ENCODE measurements at places on chromosomes 11 and 22.

- DNase-seq = peak; percentile 53
Observed at GRCh38 chr11:83723999-83724398, 437.8 kb upstream of the CCDC90B start.

DNA sequence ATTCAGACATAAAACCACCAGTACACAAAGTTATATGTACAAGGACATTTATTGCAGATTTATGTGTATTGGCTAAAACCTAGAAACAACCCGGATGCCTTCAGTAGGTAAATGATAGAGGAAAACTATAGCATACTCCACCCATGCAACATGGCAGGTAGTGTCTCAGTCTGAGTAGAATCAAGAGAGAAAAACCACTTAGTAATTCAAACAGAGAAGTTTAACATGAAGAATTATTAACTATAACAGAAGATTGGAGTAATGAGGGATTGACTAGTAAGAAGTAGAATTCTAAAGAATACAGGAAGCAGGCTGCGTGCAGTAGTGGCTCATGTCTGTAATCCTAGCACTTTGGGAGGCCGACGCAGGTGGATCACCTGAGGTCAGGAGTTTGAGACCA is 16.2 kb upstream of the SPTY2D1 start:
- DNase-seq = no peak

GRCh38 chr11:75263944-75264349 is 23.4 kb downstream of the TPBGL start:
- no peak for DNase-seq

DNA sequence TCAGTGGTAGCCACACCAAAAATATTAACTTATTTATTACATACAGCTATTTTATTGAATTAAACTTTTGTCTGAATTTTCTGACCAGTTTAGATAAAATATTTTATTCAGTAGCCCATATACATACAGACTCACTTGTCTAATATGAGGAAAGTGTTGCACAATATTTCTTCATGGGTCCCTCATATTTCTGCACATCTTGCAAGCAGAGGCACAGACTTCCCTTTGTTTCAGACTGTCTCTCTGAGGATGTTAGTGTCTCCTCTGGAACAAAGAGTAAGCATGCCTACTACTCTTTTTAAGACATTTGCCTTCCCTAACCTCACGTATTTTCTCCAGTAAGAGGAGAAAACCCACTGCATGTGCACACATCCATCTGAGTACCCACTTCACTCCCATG is 81.2 kb downstream of the OR5AK2 start:
- DNase-seq = no peak

DNA sequence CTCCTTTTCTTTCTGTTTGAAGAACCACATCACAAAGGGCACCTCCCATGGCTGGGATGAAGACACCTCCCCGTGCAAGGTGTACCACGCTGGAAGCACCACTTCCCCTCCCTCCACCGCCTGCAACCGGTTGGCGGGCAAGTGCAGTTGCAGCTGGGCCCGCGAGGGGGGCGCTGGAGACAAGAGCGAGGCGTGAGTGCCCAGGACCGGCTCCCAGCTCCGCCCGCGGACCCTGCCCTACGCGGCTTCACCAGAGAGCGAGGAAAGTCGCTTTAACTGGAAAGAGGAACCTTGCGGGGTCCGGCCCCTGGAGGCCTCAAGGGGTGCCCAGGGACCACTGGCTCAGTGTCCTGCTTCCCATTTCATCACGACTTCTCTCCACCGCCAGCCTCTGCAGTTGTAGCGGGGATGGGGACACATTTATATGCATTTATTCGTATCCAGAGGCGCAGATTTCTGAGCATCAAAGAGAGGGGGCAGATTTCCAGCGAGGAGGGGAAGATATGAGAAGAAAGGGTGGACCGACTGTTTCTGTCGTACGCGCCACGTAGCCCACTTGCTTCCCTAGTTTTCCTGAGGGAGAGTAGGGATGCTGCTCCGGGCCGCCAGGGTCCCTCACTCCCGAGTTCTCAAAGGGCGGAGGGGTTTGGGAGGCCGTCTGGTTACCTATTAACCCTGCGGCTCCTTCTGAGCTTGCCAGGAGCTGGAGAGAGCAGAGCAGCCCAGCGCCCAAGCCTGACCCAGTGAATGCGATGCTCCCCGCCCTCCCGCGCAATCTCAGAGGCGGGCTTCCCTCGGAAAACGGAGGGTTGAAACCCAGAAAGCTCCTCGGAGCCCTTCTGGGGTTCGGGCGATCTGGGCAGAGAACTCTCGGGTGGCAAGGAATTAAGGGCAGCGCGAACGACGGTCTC is 3.5 kb downstream of the ESAM start:
- DNase-seq = peak; percentile 72

DNA sequence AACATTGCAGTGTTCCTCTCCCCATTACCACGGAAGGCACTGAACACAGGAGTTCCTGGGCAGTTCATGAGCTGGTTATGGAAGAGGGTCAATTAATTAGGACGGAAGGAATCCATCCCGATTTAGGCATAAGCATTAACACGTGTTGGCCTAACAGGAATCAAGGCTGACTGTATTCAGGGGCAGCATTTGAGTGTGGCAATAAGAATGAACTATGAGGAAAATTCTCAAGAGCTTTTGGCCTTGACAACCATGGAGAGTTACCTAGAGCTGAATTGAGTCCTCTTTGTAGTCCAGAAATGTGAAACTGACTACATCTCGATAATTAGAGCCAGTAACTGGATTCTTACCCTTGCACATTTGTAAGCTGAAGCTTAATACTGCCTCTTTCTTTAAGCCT is 82.4 kb upstream of the CRTAM start:
- no peak for DNase-seq

- peak; percentile 59 for DNase-seq
Observed at GRCh38 chr22:46068593-46069491, 81.5 kb upstream of the PPARA start.

GRCh38 chr22:27842201-27842600 is 40.6 kb upstream of the MN1 start:
- no peak for DNase-seq

DNA sequence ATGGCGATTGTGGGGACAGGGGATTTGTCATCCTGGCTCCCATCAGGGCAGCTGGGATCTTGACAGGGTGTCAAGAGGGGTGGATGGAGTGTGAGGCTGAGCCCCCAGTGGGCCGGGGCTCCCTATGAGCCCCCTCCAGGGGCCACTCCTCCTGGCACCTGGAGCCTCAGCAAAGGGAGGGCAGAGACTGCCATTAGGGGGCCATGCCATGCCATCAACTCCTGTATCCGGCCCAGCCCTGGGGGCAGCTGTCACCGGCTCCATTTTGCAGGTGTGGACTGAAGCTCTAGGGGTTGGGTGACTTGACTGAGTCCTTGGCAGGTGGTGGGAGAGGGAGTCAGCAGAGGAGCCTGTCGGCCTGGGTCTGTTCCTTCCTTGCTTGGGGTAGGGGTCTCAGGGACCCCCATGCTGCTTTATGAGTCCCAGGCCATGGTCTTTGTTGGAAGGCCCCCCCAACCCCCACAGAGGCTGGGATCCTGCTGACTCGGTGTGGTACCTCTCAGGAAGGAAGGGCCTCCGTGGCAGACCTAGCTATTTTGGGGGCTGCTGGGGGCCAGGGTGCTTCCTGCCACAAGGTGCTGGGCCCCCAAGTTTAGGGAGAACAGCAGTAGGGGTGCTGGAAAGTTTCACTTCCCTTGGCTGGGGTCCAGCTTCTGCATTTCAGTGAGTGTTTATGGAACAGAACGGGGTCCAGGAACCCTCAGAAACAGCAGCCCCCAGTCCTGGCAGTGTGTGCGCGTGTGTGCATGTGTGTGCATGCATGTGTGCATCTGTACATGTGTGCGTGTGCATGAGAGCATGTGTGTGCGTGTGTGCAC is 1.5 kb downstream of the ACY3 start:
- DNase-seq = no peak

DNA sequence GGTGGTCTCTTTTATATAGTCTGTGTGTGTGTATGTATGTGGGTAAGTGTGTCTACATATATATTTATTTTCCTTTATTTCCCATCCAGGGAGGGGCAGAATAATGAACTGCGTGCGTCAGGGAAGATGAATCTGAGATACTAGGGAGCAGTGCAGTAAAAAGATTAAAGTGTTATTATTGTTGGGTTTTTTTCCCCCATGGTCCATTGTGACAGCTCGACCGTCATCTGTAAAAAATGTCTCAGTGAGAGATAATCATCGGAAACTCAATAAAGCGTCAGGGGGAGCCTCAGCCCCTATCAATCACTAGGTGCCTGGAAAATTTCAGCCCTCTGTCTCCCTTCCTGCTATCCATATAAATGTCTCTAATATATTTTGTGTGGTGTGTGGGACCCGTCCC is 64.6 kb downstream of the CLPB start:
- DNase-seq = no peak

All from hematopoietic multipotent progenitor cell treated with erythropoietin and hydrocortisone succinate and interleukin-3 and kit ligand, for 8 days (in vitro differentiated cells).